ENCODE measurements at places on chromosomes 4 and X. TPM values are rescaled to one million over a fixed set of nuclear protein-coding genes. Genes with fewer than 3 reads are reported as not detected.

GRCh38 chr4:160847228-160847627 is 1316.6 kb downstream of the FSTL5 start:
- DNase-seq: no peak

DNA sequence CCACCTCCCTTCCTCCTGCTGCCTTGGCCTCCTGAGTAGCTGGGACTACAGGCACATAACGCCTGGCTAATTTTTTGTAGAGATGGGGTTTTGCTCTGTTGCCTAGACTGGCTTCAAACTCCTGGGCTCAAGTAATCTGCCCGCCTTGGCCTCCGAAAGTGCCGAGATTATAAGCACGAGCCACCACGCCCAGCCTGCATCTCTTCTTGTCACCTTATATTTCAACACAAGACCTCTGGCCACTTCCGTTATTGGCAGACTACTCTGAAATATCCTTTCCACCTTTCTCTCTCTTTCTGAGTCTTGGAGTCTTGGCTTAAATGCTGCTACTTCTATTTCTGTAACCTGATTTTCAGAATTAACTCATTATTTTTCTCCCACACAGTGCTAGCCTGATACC is 5.6 kb downstream of the KIAA0232 start:
- DNase-seq: no peak

DNA sequence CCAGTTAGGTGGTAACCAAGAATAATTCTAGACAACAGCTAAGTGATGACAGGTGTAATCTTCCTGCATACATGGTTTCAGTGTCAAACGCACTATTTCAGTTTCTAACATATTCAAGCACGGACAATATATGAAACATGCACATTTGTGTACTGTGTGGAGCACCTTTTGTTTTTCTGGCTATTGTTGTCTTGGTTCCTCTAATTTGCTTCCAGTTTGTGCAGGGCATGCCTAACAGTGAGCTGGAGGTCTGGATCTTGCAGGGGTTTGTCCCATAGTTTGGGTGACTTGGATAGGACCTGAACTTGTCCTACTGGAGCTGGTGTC is 70.5 kb upstream of the TBC1D9 start:
- DNase-seq: no peak

- DNase-seq: no peak
Measured at GRCh38 chr4:3715061-3715854, 50.9 kb upstream of the ADRA2C start.

DNA sequence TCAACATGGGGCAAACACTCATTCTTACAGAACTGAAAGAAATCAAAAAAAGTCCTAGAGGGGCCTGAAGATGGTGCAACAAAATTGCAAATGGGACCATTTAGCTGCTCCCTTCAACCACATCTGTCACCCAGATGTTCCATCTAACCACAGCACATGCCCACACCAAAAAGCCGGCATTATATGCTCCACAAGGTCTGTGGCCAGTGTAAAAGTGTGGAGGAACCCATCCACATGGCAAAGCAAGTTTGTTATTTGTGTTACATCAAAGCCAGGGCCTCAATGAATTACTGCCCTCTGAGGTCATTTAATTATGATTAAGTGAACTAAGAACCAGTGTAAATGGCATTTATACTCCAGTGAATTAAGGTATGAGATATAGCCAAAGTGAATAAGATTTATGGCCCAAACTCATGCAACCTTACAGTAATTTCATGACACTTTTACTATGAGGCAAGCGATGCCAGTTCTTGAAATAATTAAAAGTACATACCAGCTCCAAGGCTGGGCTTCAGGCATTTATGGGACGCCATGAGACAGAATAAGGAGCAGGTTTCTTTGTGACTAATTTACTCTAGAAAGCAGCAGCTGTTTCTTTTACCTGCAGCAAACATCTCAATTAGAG is 48.7 kb upstream of the FGF16 start:
- DNase-seq: no peak

Gene PAGE2B
- not detected for total RNA-seq

Gene CXCL13
- 0.44 TPM for total RNA-seq

Gene PABPC1L2B
- not detected for total RNA-seq

Measured in activated B cell treated with CpG ODN at 0.5 μM for 24 hours (primary cell).